ENCODE measurements at places on chromosomes 7 and 10.

DNA sequence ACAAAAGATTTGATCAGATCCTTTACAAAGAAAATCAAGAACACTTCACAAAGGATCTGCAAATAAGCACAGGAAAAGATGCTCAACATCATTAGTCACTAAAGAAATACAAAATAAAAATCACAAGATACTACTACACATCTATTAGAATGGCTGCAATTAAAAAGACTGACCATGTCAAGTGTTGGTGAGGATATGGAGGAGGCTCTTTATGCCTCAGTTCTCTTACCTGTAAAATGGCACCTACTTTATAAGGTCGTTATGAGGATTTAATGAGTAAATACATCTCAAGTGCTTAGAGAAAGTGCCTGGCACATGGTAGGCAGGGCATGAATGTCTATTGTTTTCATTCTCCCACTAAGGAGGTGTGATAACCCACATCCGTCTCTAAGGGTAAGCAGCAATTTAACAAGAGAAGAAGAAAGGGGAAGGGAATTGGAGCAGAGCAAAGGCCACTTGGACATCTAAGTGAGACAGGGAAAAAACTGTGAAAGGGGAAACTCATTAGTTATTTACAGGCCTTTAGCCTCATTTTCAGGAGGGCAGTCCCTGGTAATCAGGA, 157.5 kb upstream of the NFE2L3 start:
- DNase-seq: no peak

- DNase-seq: no peak
These were observed 1301.5 kb upstream of the SORCS1 start for GRCh38 chr10:108465871-108466641.

DNA sequence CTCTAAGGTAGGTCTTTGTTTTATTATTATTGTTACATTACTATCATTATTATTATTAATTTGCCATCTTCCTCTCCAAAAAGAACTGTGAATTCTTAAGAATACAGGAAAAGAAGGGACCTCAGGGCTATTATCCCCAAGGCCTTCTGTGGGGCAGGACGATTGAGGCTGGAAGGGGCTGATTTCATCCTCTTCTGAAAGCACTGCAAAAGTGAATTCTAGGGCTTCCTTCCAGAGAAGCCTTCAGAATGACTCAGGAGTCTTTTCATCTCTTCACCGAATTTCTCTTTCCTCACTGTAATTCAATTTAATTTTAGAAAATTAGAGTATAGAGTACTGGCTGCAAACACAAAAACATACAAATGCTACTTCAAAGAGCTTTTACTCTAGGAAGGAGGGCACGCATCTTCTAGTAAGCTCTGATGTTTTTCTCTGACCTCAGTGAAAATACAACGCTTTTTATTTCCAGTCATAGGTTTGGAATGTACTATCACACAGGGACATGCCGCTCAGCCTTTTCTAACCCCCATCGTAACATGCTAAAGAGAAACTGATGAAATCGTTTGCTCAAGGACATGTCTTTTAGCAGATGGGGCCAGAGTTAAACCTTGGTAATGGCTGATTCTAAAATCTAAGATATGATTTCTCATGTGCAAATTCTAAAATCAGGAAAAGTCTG, 280.2 kb upstream of the PITRM1 start:
- DNase-seq: no peak

DNA sequence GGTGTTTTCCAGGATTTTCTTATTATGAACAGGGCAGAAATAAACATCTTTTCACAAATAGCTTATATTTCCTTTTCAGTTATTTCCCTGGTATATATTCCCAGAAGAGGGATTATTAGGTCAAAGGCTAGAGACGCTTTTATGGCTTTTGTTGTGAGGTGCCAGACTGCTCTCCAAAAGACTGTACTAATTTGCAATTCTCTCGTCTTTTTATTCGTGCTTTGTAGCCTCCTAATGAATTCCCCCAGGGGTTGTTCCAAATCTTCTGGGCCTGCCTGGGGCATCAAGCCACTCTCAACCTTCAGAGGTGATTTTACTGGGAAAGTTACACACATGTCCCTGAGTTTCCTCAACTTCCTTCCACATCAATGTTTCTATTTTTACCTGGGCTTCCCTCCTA, 34.0 kb upstream of the R3HCC1L start:
- no peak for DNase-seq

DNA sequence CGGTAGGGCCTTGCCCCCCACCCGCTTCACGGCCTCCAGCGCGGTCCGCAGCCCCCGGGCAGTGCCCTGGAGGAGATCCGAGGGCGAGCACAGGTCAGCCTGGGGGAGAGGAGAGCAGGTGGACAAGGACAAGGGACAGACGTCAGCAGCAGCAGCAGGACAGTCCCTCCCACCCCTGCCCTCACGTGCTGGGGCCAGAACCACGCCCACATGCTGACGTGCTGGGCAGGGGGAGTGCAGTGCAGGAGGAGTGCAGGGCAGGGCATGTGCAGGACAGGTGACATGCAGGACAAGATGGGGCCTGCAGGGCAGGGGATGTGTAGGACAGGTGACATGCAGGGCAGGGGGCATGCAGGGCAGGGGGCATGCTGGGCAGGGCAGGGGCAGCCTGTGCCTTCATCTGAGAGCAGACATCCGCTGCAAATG, 1.5 kb upstream of the SAP25 start:
- no peak for DNase-seq

DNA sequence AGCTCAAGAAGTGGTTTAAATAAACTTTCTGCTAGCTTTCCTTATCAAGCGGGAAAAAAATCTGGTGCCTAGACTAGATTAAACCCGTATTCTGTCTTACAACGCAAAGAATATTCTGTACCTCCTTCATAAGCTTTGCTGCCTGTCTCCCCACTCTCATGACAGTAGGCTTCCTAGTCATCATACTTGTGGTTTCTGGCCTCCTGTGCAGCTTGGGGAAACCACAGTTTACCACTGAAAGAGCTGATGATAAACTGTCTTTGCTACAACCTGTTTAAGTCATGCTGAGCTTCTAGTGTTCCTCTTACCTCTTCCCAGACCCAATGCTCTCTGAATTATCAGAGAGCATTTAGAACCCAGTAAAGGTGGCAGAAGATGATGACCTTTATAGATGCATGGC, 55.0 kb downstream of the PODXL start:
- DNase-seq: no peak

All from cortex of kidney (tissue), 1 donor.